ENCODE measurements at places on chromosomes 3 and 15. TPM values are rescaled to one million over a fixed set of nuclear protein-coding genes. Genes with fewer than 3 reads are reported as not detected.

DNA sequence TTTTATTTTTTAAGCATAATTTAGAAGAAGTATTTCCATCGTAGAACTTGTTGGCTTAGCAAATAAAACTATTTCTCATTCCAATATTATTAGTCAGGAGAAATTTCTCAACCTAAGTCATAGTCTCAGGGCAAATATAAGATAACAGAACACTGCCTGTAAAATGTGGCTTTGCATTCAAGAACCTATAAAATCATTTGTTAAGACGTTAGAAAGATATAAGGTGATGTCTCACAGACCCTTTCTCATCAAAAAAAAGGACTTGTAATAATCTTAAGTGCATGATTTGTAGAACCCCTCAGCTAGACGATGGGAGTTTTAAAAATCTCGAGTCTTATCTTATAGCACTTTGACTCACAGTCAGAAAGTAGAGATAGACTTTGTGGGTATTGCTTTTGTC, 314.7 kb upstream of the CFAP20DC start:
- H3K4me1 ChIP-seq = peaks cover 5% of the 10 kb centered on the region
- no peak for DNase-seq

- peaks cover 4% of the 10 kb centered on the region for H3K27me3 ChIP-seq
- peaks cover 11% of the 10 kb centered on the region for H3K36me3 ChIP-seq
- H3K4me3 ChIP-seq = no peak overlapping the region
- H3K27ac ChIP-seq = no peak overlapping the region
- H3K4me1 ChIP-seq = peaks cover 13% of the 10 kb centered on the region
These were observed 12.5 kb upstream of the PLA2G4E start for GRCh38 chr15:42033214-42033873.

- H3K27ac ChIP-seq = no peak overlapping the region
- no peak for DNase-seq
- H3K4me3 ChIP-seq = no peak overlapping the region
- no peaks in the 10 kb centered on the region for H3K27me3 ChIP-seq
These were observed 11.0 kb upstream of the ANKRD28 start for GRCh38 chr3:15808679-15809310.

SYNPR gene
- total RNA-seq = 0.85 TPM

DNA sequence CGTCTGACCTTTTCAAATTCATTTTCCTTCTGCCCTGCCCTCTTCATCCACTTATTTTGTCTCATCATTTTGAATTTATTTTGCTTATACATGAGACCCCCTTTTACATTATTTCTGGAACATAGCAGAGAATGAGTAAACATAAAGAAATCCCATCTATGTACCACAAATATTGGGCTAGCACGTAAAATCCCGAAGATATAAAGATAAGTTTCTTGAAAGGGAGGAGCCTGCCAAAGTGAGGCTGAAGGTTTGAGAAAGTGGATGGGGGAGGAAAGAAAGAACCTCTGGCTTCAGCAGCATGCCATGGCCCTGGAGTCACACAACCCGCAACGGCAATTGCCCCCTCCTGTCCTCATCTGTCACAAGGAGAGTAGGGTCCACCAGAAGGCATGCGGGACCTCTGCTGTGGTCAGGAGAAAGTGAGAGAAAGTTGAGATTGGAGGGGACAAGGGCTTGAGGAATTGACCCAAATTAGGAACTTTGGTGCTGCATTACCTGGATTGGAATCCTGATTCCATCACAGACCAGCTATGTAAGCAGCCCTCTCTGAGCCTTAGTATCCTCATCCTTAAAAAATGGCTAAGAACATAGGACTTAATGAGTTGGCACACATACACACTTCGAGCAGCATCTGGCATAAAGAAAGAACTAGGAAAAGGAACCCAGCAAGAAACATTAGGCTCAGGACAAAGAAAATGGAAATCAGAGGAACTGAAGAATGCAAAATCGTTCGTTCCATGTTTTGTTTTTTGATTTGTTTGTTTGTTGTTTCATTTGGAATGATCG, 53.7 kb upstream of the GYG1 start:
- H3K36me3 ChIP-seq = no peaks in the 10 kb centered on the region
- H3K27ac ChIP-seq = no peak overlapping the region
- H3K4me3 ChIP-seq = no peak overlapping the region
- DNase-seq = no peak

DNA sequence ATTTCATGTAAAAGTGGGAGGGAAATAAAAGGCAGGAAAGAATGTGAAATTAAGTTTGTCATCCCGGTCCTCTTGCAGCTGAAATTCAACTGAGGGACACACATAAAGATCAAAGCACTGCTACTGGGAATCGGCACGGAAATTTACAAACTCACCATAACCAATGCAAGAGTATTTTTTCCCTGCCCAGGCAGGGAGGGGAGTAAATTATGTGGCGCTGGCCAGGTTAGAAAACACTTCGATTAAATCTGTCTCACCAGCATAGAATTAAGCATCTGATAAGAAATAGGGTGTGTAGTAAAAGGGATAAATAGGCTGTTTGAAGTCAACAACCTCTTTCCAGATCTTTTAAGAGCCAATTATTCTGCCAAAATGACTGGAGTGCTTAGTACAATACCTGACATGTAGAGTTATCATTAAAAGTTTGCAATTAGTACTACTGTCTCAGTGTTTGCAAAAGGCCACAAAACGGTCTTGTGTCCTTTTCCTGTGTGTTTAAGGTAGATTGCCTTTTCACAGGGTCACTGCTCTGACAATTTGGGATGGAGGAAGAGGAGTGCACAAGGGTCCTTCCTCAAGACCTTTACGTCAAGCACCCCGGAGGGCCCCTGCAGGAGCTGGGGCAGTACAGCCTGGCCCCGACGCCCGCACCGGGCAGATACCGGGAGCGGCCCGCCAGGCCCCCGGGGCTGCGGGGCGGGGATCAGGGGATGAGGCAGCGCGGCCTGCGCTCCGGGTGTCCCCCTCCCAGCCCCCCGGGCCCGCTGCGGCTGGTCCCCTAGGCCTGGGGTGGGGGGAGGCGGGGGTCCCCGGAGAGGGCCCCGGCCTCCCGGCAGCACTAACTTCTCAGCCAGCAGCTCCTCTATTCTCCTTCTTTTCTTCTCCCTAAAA, 651 bp downstream of the UBA3 start:
- peaks cover 5% of the 10 kb centered on the region for H3K36me3 ChIP-seq
- peak overlapping the region; percentile 74 for H3K27ac ChIP-seq
- peak overlapping the region; percentile 87 for H3K4me3 ChIP-seq
- H3K4me1 ChIP-seq = peaks cover 43% of the 10 kb centered on the region
- peak; percentile 21 for DNase-seq

DNA sequence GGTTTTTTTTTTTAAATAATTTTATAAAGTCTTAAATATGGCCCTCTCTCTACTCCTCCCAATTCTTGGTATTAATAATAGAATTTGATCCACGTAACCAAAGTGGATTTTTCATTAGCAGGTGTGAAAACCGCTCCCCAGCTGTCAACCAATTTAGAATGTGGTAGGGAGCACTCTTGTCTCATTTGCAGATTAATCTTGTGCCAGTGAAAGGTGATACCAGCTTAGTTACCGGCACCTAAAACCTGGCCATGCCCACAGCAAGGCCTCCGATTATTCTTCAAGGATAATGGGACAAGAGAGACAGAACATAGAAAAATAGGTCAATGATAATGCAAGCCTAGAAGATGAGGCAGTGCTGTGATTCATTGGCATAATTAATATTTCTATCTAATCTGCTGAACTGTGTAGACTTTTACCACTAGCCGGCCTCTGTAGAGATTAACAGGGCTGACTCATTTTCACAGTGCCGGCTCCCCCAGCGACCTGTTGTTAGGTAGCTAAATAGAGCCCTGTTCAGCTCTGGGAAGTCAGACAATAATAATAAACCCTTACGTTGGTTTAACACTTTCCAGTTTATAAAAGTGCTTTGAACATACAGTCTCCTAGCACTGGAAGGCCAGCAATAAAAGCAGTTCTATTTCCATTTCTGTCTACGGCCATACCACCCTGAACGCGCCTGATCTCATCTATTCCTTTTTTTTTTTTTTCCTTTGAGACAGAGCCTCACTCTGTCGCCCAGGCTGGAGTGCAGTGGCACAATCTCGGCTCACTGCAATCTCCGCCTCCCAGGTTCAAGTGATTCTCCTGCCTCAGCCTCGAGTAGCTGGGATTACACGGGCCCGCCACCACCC, 102.9 kb downstream of the SHQ1 start:
- H3K4me3 ChIP-seq = no peak overlapping the region
- H3K27me3 ChIP-seq = peaks cover 7% of the 10 kb centered on the region
- no peaks in the 10 kb centered on the region for H3K36me3 ChIP-seq
- no peak overlapping the region for H3K27ac ChIP-seq

- no peaks in the 10 kb centered on the region for H3K27me3 ChIP-seq
- peak; percentile 77 for DNase-seq
- peak overlapping the region; percentile 83 for H3K27ac ChIP-seq
- H3K36me3 ChIP-seq = peaks cover 75% of the 10 kb centered on the region
- H3K4me1 ChIP-seq = peaks cover 37% of the 10 kb centered on the region
- 0 out of 2 replicates have a peak overlapping the region, but pooled peaks have one; percentile 1 for H3K4me3 ChIP-seq
These were observed 37.3 kb downstream of the ANP32A start for GRCh38 chr15:68783226-68784058.

DNA sequence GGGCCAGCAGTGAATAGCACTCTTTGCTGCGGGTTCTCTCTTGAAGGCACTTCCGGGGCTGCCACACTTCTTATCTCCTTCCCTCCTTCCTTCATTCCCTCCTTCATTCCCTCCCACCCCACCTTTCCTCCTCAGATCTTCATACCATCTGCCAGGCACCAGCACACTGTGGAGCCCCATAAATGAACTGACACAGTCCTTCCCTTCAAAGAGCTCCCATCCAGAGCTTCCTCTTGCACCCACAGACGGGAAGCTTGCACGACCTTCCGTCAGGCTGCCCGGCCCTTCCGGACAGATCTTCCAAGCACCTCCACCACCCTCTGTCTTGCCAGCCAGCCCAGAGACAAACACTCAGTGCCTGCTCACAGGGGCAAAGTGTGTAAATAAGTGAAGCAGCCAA, 65.4 kb upstream of the HERC1 start:
- H3K4me1 ChIP-seq = peaks cover 18% of the 10 kb centered on the region
- H3K36me3 ChIP-seq = no peaks in the 10 kb centered on the region

- peaks cover 24% of the 10 kb centered on the region for H3K36me3 ChIP-seq
- peaks cover 26% of the 10 kb centered on the region for H3K27me3 ChIP-seq
- no peak overlapping the region for H3K27ac ChIP-seq
- peaks cover 23% of the 10 kb centered on the region for H3K4me1 ChIP-seq
- no peak for DNase-seq
- H3K4me3 ChIP-seq = no peak overlapping the region
These were observed 71.3 kb upstream of the HES1 start for GRCh38 chr3:194064380-194065332.
